ENCODE measurements at places on chromosomes 5 and 9. TPM values are rescaled to one million over a fixed set of nuclear protein-coding genes. Genes with fewer than 3 reads are reported as not detected.

TMEM232 gene
- 1.7 TPM for total RNA-seq

PRLR gene
- total RNA-seq, result 0.89 TPM

PCDHA1 gene
- 0.09 TPM for total RNA-seq

C9 gene
- 0.46 TPM for total RNA-seq

SLC6A7 gene
- total RNA-seq, result not detected

PRRT1B gene
- not detected for total RNA-seq

PHYHD1 gene
- 2.1 TPM for total RNA-seq

TMEM252 gene
- total RNA-seq, result not detected

CSF1R gene
- total RNA-seq, result 0.89 TPM

All from smooth muscle cell of the umbilical artery (primary cell).